ENCODE measurements at places on chromosomes 1 and 21.

DNA sequence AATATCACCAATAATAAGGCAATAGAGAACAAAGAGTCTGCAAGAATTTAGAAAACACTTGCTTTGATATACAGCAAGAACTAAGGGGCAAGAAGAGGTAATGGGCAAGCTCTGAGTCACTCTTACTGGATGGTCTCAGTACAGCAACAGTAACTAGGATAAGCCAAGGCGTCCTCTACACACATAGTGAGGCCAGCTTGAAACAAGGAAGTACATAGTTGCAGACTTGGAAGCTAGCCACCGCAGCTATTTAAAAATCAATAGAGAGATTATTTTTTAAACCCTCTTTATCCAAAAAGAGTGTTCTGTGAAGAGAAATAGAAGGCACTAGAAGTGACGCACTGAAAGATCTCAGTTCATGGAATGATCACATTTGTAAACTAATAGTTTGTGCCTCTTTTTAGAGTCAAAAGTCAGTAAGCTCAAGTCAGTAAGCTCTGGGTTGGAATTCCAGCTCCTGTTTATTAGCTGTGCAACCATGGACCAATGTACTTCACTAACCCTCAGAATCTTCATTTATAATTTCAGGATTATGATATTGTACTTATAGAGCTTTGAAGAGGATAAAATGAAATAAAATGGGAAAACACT lies 118.6 kb downstream of the AKT3 start:
- DNase-seq, result no peak

GRCh38 chr1:110245876-110246620 lies 35.9 kb downstream of the KCNC4 start:
- no peak for DNase-seq

GRCh38 chr1:212701910-212702309 lies 2.3 kb upstream of the BATF3 start:
- DNase-seq, result no peak

DNA sequence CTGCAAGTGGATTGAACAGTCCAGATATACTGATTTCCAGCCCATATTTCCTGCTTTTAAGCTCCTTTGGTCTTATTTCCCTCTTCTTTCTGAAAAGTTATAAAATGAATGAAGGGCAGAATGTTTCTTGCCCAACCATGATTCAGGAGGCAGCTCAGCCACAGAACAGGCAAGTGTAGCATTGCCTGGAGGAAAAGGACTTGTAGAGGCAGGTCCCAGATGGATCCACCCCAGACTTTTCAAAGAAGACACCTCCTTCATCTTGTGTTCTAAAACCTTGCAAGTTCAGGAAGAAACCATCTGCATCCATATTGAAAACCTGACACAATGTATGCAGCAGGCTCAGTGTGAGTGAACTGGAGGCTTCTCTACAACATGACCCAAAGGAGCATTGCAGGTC lies at the start of gene CLCA2:
TSS of gene CLCA2 (plus strand) at position 299 of the 400 bp plus-strand sequence. CDS start at position 376, 77 bp downstream.
- no peak for DNase-seq

GRCh38 chr1:39727932-39728317 lies 10.8 kb upstream of the PPIE start:
- no peak for DNase-seq
